ENCODE measurements at places on chromosomes 7 and 10. TPM values are rescaled to one million over a fixed set of nuclear protein-coding genes. Genes with fewer than 3 reads are reported as not detected.

FKBP6 gene
- total RNA-seq: not detected

PNLIPRP2 gene
- total RNA-seq: not detected

HTR5A gene
- total RNA-seq: not detected

PLCE1 gene
- under 0.01 TPM for total RNA-seq

NDUFA5 gene
- total RNA-seq: 45.1 TPM
